ENCODE measurements at places on chromosomes 5 and 9. TPM values are rescaled to one million over a fixed set of nuclear protein-coding genes. Genes with fewer than 3 reads are reported as not detected.
A peak's percentile ranks its signal among the peaks of the same experiment; 100 is the strongest.

DNA sequence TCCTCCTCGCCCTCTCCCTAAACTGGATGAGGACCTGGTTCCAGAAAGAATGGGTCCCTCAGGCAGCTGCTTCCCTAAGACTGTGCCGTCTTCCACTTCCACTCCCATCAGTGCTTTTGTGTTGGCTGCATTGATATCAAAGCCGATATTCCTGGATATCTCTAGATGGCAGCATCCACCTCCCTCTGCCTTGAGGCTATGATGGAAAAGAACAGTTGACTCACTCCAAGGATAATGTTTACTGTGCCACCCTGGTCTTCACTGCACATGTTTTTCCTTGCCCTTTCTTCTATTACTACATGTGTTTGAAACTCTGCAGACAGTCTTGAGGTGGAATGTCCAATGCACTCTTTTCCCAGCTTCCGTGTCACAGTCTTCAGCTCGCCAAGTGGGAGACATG is 211.6 kb downstream of the MAST4 start:
- peak; percentile 65 for DNase-seq

DNA sequence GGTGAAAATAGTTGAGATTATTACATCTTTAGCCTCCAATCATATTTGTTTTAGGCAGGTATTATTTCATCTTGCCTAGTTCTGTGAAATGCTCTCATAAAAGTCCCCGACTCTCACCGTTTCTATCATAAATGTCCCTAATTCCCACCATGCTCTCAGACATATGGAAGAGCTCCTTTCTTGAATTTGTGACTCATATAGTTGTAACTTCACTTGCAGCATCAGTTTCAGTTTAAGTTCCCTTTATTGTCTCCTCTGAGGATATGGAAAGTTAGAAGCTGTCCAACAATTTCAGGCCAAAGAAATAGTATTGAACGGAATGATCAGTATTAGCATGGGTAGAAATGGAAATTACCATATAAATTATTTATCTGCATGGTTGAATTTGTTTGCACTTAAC is 187.5 kb upstream of the NR4A3 start:
- DNase-seq, result no peak

GRCh38 chr5:134437847-134438581 is 26.3 kb upstream of the CDKN2AIPNL start:
- peak; percentile 97 for DNase-seq

GRCh38 chr5:5037674-5038073 is 102.5 kb upstream of the ADAMTS16 start:
- DNase-seq, result no peak

- no peak for DNase-seq
Measured at GRCh38 chr9:18163146-18163545, 310.8 kb upstream of the ADAMTSL1 start.

GRCh38 chr9:133958756-133959155 is 33.4 kb downstream of the VAV2 start:
- DNase-seq, result no peak

DNA sequence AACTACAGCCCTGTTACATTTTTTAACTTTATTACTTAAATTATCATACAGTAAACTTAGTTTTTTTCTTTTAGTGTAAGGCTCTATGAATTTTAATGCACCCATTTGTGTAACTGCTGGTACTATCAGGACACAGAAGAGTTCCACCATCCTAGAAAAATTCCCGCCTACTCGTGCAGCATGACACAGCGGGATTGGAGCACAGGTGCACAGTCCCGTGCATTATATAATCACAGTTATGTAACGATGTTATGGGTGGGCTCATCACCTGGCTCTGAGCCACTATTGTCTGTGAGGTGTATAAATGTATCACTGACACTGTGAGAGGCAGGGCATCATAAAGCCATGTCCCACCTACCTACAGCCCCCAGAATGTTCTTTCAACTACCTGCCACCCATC is 80.7 kb downstream of the DRD1 start:
- DNase-seq, result no peak

GRCh38 chr9:77218612-77219011 is 41.3 kb downstream of the VPS13A start:
- DNase-seq, result peak; percentile 78

GRCh38 chr9:34898846-34899245 is 59.2 kb upstream of the PHF24 start:
- DNase-seq, result no peak

DNA sequence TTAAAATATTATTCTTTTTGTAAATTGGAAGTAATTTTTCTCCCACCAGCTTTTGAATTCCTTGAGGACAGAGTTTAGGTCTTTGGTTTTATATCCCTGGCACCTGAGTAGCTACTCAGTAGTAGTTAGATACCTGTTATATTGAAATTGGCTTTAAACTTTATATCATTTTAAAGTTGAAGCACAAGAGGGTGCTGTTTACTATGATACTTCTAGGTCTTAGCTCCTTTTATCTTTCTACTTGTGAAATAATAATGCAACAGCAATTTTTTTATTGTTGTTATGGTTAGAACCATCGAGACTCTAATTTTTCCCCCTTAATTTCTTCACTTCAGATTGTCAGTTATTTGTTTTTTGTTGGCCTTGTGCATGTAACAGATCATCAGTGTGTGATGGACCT is 46.3 kb downstream of the AP3S1 start:
- peak; percentile 68 for DNase-seq

DNA sequence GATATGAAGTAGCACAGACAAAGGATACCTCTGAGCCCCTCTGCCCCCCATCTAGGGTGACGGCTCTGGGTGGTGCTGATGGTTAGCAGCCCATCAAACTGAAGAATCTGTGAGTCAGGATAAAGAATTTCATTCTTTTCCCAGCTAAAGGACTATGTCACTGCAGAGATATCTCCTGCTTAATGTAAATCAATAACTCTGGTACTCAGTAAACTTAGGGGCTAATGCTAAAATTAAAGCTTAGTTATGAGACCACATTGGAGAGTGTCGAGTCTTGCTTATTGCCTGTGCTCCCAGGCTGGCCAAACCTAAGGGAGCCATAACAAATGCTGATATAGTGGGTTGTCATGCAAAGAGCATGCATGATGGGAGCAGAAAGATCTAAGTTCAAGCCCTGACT is 25.6 kb upstream of the ACTBL2 start:
- no peak for DNase-seq

- DNase-seq, result peak; percentile 3
Measured at GRCh38 chr5:104541141-104541785, 978.7 kb upstream of the NUDT12 start.

- no peak for DNase-seq
Measured at GRCh38 chr5:95385334-95385733, 5.8 kb upstream of the FAM81B start.

- no peak for DNase-seq
Measured at GRCh38 chr5:35788724-35789123, 68.0 kb upstream of the IL7R start.

DNA sequence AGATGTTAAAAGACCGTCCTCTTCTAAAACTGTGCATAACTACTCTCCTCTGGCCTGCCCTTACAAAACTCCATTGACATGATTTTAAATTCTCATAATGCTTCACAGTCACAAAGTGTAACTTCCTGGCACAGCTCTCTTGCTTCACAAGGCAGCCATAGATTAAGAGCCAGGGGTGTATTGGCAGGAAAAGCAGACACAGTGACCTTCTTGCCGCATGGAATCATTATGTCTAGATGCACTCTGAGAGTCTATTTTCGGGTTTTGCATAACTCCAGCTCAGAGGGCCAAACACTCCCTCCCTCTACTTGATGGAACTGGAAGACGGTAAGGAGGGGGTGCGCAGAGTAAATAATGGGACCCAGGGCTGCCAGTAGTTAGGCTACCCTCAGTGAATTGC is 110.1 kb downstream of the MARCHF3 start:
- DNase-seq, result peak; percentile 87

DNA sequence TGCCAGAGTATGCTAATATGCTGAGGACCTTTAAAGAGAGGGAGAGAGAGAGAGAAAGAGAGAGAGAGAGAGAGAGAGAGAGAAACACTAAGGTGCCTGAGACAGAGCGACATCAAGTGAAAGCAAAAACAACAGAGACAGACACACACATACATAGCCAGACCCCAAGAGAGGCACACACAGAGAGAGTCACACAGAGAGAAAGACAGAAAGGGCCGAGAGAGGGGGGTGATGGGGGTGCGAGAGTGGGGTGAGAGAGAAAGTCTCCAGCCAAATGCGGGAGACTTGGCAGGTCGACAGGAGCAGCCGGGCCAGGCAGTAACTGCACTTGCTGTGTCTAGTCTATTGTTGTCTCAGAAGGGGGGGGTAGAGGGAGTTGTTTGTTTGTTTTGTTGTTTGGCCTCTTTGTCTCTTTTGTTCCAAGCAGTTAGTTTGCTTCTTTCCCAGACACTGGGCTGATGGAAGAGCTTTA is 30.1 kb upstream of the NFIB start:
- no peak for DNase-seq

DNA sequence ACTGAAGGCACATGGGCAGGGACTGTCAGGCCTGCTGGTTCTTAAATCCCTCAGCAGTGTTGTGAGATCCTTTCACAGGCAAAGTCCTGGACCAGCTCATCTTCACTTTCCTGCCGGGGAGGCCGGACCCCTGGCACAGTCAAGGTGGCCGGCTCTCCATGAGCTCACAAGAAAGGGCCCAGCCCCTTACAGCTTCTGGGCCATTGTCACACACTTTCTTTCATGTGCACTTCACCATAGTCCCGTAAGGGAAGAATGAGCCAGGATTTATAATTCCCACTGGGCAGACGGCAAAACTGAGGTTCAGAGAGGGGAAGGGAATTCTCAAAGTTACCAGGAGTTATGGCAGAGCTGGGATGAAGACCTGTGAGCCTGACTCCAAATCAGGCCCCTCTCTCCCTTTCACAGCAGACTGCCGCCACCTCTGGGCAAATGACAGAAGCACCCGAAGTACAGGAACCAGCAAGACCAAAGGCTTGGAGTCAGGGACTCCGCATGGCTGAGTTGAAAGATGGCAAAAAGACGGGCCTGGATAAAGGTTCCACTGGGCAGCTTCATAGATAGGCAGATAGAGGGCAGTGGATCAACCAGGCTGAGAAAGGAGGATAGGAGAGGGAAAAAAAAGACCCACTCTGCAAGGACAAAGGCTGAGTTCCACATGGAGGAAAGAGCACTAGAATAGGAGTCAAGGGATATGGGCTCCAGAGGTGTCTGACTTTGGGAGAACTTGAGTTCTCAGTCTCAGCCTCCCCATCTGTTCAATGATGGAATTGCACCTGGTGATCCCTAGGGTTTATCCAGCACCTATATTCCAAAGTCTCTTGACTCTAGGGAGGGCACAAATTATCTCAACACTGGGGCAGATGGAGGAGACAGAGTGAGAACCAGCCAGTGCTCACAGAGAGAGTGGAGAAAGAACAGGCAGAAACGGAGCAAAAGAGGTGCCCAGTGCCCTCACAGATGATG is 128.7 kb downstream of the PAX5 start:
- DNase-seq, result no peak

GRCh38 chr5:154076240-154076922 is 37.6 kb downstream of the MFAP3 start:
- no peak for DNase-seq

DNA sequence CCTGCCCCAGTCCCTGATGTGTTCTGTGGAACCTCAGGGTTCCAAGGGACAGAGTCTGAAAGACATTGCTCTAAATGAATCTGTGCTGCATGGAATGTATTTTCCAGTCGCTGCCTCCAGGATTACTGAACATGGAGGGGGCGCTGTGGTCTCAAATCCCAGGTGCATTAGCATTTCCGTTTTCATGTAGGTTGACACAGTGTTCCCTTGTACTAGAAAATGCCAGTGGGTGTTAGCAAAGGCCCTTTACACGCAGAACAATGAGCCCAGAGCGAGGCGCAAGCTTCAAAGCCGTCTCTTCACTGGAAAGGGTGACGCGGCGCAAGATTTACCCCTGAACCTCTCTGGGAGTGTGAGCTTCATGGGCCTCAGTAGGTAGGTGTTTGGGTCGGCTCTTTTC is 308.3 kb downstream of the SLIT3 start:
- DNase-seq, result no peak

DNA sequence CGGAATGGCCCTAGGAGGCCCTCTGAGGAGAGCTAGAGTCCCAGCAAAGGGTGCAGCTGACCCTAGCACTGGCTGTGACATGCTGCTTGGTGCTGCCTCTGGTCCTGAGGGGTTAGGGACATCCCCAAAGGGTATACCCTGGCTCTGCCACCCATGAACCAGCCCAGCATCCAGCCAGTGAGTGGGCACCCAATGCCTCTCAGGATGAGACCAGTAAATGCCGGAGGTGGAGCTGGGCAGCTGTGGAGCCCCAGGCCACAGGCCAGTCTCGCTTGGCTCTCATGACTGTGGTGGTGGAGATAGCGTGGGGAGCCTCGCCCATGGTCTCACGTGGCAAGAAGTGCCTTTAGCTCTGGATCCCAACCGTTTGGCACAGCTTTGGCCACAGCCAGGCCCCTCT is 3.7 kb upstream of the CEL start:
- no peak for DNase-seq

GRCh38 chr5:74629326-74629725 is 11.2 kb downstream of the ENC1 start:
- DNase-seq, result no peak

DNA sequence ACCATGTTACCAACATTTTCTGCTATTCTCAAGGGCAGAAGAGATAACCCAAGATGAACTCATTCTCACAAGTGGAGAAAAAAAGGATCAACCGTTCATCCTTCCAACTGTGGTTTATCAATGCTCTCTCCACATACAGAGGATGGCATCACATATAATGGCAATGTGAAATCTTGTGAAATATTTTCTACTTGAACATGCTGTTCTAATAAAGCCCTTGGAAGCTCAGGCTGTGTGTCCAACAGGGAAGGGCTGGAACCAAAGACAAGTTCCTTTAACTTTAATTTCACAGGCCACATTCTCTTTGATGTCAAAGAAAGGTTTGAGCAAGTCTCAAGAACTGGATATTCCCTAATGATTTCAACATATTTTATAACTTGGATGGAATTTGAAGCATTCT is 230.5 kb downstream of the SPOCK1 start:
- no peak for DNase-seq

DNA sequence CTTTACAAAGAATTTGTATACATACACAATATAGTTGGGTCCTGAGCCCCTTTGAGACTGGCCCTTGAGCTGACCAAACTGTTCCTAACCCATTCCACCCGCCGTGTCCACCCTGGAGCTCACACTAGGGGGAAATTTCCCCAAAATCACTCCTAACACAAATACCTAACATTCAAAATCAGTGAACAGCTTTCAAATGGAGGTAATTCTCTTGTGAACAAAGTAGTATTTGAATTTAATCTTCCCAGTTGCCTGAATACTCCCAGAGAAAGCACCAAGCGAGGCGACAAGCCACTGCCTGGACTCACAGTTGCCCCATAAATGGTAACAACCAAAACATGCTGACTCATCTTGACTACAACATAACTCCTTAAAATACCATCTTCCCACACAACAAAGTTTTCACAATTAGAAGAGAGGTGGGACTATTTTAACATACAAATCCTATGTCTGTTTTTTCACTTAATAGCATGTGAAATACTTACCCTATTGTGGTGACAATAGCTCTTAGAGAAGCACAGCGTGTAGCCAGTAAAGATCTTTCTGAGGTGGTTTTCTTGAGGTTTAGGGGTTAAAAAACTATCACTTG is 31.7 kb upstream of the SCAMP1 start:
- peak; percentile 15 for DNase-seq

PLCXD3 gene
- 13.0 TPM for total RNA-seq

LYSMD3 gene
- total RNA-seq, result 25.8 TPM

TRIM36 gene
- total RNA-seq, result 0.36 TPM

CCNB1 gene
- total RNA-seq, result 16.4 TPM

PIP5KL1 gene
- total RNA-seq, result 1.6 TPM

Data from fibroblast of the aortic adventitia (primary cell).